ENCODE measurements at places on chromosomes 6 and 20.
A peak's percentile ranks its signal among the peaks of the same experiment; 100 is the strongest.

DNA sequence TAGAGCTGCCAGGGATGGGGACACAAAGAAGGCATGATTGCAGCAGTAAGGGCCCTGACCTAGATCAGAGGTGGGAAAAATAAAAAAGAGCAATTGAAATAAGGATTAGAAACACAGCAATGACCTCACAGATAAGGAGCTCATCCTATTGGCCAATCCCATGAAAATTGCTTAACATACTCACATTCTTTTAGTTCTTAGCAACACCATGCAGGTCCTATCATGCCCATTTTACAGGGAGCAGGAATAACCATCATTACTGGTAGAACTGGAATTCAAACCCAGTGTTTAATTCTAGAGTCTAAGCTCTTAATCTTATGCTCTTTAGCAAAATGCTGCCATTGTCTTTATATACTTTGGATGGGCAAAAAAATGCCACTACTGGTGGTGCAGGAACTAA, 267.7 kb downstream of the RNF144B start:
- no peak for DNase-seq

- DNase-seq, result peak; percentile 41
Measured at GRCh38 chr6:80214436-80215022, 108.1 kb downstream of the BCKDHB start.

- DNase-seq, result peak; percentile 75
Measured at GRCh38 chr6:159067334-159067733, 22.5 kb upstream of the TAGAP start.

DNA sequence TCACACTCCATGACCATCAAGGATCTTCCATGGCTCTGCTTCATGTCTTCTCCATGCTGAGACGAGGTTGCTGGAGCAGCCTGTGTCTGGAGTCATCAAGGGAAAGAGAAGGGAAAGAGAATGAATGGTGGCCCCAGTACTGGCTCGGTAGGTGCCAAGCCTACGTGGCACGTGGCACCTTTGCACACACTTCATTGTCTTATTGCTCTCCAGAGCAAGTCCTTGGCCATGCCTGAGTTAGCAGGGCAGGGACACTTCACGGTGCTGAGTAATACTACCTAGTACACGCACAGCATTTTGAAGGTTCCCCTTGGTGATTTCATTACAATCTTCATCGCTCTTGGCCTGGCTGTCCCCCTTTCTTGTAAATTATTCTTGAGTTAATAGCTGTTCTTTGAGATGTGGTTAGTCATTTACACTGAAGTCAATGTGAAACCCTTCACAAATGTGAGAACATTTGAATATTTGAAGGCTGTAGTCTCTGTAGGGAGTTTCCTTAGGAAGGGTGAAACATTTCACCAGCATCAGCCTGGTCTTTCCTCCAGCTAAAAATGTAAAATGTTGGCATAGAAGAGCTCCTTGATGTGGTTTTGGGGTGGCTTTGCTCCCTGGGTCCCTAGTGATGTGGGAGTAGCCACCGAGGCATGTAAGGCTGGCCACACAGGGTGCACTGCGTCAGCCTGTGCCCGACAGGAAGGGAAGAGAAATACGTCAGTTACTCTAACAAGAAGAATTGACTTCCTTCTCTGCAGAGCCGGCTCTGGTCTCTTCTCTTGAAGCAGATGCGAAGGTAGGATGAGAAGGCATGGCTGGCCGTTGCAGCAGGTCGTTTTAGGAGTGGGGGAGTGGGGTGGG, at the start of gene SYTL3:
Gene SYTL3 (plus strand): TSS at position 766 of the 855 bp plus-strand sequence. CDS start 13,215 bp downstream, outside the sequence.
- peak; percentile 92 for DNase-seq

DNA sequence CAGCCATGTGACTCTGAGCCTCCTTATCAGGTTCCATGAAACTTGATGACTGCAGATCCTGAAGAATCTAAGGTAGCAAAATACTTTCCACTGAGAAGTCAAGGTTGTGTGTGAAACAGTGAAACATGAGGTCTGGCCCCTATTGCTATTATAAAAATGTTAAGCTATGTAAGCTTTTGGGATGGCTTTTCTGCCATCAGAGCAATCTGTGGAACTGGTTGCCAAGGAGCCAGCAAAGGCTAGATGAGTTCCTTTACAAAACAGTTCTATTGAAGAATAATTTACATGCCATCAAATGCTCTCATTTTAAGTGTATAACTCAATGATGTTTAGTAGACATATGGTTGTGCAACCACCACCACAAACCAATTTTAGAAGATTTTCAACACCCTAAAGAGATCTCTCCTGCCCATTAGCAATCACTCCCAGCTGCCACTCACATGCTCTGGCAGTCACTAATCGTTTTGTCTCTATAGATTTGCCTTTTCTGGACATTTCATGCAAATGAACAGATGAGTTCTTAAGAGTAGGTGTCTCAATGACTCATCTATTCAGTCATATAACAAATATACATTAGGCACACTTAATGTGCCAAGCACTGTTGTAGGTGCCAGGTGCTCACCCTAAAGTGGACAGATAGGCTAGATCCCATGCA, 19.9 kb upstream of the MEP1A start:
- DNase-seq, result no peak

DNA sequence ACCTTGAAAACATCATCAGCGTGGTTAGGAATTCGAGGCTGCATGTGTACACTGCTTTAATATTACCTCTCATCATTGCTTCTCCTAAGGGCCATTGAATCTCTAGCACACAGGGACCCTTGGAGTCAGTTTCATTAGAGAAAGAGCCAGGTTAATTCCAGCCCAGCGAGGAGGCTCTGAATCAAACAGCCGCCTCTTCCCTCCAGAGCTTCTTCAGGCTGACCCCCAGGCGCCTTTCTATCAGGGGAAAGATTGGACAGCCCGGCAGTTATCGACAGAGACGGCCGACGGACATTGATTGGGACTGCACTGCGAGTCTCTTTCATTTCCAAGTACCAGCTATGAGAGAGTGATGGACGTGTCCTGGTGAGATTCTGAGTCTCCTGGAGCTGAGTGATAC, 159.2 kb downstream of the ANKRD60 start:
- DNase-seq, result no peak

Measured in activated CD4-positive, alpha-beta T cell treated with anti-CD3 and anti-CD28 coated beads, Interleukin-2, amount 50 U/mL, for 16 hours (primary cell).